Gastroesophageal sphincter (tissue), 4 donors: ENCODE measurements at places on chromosomes 3 and 15. TPM values are rescaled to one million over a fixed set of nuclear protein-coding genes. Genes with fewer than 3 reads are reported as not detected.
A peak's percentile ranks its signal among the peaks of the same experiment; 100 is the strongest.

DNA sequence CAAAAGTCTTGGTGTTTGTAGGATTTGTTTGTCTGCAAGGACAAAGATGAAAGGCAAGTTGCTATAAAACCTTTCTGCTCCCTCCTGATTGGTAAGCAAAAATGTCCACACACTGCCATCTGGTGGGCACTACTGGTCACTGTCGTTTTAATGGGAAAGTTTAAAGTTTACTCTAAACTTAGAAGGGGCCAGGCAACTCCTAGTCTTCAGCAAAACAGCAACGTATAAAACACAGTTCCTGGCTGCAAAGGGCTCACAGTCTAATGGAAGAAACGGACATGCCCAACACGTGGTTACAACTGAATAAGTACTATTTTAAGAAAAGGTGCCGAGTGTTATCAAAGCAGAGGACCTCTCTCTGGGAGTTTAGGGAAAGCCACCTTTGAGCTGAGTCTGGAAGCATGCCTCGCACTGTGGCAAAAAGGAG is 23.7 kb upstream of the TPRG1 start:
- peak; percentile 56 for ATAC-seq

Gene CORO2B
- total RNA-seq, result 8.9 TPM

GRCh38 chr15:82944821-82945220 is 7.7 kb downstream of the HOMER2 start:
- no peak for ATAC-seq

DNA sequence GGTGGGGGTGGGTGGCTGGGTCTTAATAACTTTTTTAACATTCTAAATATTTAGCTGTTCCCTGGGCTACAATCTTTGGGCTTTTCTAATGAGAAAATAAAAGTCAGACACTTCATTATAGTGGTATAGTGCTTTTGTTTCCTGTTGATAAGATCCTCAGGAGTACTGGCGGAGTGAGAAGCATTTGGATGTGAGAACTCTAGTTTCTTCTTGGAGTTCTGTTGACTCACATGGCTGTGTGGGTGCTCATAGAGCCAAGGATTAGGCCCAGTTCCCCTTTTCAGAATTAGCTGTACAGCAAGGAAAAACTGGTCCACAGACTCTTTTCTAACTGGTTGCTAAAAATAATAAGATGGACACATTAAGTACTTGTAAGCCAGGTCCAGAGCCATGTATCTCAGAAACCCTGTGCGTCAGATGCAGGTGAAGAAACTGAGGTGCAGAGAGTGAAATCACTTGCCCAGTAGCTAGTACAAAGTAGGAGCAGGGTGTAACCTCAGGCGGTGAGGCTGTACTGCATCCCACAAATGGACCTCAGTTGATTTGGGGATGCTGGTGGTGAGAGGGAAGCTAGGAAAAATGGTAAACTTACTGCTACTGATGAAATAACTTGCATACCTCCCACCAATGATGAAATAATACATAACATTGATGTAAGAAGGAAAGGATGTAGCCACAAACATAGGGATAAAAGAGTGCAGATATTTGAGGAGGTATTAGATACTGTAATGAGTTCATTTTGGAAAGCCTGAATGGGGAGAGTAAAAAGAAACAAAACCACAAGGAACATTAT is 2.3 kb downstream of the ITPR1 start:
- ATAC-seq, result no peak

DNA sequence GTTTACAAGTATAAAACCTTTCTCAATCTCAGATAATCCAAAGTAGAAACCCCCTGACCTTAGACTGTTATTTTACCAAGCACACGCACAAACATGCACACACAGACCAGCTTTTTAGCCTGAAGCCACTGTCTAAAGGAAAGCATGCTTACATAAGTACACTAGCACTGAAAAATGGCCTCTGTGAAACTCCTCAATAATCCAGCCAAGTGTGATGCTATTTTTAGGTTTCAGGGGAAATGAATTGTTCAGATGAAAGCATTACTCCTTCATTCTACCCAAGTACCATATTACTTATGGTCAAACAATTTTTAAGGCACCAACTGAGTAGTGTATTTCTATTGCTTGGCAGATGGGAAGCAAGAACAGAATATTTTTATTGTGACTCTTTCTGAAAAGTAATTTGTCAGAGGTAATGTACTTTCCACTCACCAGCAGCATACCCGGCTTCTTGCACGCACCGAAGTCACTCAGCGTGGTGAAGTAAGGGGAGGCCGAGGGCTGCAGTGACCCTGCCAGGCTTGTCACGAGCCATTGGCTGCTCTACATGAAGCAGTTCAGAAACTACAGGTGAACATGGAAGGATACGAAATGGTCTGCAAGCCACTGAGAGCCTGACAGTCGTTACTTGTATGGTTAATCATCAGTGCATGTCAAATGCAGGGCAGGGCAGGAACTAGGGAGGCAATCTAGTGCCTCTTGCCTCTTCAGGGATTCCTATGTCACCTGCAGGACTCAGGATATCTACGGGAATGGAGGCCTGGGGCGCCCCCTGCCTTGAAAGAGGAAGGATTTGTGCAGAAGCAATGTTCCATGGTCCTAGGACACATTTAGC is 106.7 kb downstream of the GABRB3 start:
- ATAC-seq, result peak; percentile 28

DNA sequence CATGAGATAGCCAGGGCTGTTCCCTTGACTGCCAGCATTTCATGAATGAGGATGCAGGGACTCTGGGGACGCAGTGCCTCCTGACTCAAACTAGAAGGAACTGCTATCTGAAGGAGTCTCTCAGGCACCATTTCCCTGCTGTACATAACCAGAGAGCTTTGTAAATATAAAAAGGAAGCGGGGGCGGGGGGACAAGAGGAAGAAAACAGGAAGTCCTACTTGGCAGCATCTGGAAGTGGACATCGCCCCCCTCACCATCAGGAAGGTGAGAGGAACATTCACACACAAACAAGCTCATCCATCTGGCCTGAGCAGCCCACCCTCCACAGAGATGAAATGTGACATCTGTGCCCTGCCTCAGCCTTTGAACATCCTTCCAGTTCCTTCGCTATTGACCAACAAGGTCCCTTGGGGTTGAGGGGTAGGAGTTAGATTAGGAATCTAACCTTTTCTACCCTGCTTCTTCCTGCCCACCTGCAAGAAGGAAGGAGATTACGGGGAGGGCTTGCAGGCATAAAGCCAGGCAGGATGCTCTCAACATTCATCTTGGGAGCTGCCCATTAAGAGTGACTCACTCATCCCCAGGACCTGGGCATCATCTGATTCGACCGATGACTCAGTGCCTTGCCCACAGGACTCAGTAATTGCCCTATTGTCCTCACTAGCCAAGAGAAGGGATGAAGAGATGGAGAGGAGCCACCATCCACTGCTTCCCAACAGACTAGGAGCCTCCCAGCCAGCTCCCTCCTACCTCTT is 31.9 kb downstream of the SH3BP5 start:
- peak; percentile 70 for ATAC-seq

- no peak for ATAC-seq
Measured at GRCh38 chr3:97928986-97929385, 43.2 kb downstream of the RIOX2 start.

GRCh38 chr3:172159962-172160538 is 120.7 kb downstream of the FNDC3B start:
- peak; percentile 28 for ATAC-seq

GRCh38 chr3:177571271-177571943 is 374.1 kb upstream of the TBL1XR1 start:
- no peak for ATAC-seq

DNA sequence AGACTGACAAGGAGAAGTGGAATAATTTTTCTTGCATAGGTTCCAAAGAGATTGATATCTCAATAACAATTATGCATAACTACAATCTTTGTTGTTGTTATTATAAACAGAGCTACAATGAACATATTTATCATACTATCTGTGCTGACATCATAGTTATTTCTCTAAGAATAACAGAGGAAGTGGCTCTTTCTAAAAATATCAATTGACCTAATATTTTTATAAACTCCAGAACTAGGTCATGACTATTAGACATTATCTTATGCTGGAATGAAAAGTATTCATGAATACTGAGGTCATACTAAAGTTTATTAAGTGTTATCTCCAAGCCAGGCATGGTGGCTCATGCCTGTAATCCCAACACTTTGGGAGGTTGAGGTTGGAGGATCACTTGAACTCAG is 114.1 kb downstream of the DCLK3 start:
- no peak for ATAC-seq

Gene NRROS
- total RNA-seq, result 8.8 TPM

- no peak for ATAC-seq
Measured at GRCh38 chr15:67551207-67551743, 8.8 kb downstream of the MAP2K5 start.

GRCh38 chr15:79657722-79658121 is 225.6 kb downstream of the MINAR1 start:
- ATAC-seq, result no peak
